Vagina (tissue), 2 donors: ENCODE measurements at places on chromosomes 4 and X.

DNA sequence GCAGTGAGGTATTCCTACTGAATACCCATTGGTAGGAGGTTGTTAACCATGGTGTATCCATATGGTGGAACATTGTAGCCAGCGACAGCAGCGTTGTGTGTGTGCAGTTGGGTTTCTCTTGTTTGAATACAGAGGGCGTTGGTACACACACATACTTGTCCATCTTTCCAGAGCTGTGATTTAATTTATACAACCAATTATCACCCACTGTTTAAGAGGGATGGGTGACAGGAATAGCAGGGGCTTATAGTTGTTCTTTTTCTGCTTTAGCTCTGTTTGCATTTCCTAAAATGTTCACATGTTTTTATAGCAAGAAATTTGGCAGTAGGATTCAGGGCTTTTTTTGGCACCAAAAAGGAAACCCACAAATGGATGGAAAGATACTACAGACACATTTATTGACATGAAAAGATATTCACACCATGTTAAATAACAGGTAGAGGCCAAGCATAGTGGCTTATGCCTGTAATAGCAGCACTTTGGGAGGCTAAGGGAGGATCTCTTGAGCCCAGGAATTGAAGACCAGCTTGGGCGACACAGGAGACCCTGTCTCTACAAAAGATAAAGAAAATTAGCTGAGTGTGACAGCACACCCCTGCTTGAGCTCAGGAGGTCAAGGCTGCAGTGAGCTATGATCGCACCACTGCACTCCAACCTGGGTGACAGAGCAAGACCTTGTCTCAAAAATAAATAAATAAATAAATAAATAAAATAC, 60.6 kb downstream of the TNIP2 start:
- no peak for DNase-seq

DNA sequence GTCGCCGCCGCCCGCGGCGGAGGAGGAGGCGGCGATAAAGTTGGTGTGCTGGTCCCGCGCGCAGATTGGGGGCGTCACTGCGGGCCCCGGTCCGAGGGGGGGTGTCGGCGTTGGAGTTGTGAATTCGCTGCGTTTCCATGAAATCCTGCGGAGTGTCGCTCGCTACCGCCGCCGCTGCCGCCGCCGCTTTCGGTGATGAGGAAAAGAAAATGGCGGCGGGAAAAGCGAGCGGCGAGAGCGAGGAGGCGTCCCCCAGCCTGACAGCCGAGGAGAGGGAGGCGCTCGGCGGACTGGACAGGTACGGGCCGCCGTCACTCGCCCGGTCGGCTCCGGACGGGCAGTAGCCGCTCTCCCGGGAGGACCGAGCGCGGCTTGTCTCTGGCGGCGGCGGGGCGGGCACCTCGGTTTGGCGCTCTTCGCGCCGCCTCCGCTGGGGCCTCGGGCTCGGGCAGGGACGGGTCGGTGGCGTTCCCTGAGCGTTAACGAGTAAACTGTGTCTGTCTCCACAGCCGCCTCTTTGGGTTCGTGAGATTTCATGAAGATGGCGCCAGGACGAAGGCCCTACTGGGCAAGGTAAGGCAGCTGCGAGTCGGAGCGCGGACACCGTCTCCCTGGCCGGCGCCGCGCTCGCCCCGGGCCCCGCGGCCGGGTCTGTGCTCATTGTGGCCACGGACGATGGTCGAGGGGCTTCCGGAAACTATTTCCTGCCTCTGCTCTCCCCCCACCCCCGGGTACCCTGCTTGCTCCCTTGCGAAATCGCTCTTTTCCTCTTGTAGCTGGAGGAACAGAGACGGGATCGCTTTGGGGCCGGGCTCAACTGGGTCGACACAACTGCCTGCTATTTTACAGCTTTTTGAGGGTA, 658 bp downstream of the KDM6A start:
- DNase-seq, result no peak

GRCh38 chr4:8219236-8219635, 20.1 kb downstream of the SH3TC1 start:
- DNase-seq, result no peak

GRCh38 chr4:59818656-59819055, 1381.5 kb upstream of the ADGRL3 start:
- DNase-seq, result no peak

DNA sequence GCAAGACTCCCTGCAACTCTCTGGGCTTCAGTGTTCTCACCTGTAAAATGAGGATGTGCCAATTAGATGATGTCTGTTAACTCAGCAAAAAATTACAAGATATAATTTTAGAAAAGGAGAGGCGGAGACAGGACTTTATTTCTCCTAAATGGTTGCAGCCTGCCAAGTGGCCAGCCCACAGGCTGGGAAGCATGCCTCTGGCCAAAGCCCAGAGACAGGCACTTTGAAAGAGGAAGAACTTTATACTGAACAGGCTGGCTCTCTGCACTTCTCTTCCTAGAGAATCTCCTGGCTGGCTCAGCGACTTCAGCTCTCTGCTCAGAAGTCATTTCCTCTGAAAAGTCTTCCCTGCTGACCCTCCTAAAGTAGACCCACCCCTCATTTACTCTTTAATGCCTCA, 3.7 kb downstream of the PRDM5 start:
- DNase-seq, result no peak

DNA sequence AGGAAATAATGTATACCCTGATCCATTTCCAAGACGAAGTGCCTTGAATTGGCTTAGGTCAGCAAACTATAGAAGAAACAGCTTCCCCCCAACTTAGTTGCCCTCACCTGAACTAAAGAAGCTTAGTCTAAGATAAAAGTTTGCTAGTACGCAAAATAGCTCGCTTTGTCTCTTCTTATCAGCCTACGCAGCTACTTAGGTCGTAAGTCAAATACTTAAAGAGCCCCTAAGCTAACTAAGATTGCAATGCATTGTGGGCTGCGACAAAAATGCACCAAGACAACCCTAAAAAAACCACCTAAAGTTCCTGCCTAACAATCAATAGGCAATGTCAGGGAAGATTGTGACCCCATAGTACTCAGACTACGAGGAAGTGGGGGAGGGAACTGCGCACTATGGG, 12.8 kb downstream of the CLNK start:
- DNase-seq, result no peak

DNA sequence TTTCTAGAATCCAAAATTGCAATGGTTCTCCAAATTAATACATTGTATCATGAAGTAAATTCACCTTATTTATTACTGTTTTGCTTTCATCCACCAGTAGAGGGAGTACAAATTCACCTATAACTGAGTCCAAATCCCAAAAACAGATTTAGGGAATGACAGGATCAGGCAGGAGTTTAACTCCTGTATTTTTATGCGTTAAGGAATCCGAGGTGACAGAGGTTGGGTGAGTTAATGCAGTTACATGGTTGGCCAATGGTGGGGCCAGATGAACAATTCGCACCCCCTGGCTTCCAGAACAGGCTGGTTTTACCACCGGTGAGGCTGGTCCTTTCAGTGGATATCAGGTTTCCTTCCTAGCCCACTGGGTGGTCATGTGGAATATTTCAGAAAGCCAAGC, 82.4 kb downstream of the MTNR1A start:
- DNase-seq, result no peak

DNA sequence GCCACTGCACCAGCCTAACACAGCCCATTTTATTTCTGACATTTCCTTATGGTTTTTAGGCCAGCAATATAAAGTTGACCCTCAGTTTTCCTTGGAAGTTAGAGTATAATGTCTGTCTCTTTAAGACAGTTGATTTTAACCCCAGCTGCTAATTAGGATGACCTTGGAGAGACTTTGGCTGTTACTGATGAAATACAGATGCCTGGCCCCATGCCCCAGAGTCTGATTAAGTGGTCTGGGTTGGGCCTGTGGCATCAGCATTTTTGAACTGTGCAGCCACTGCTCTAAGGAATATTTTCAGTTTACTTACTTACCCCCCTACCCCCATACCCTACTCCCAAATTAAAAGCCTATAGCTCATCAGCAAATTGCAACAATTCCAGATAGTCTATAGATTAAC, 85.8 kb downstream of the DCLK2 start:
- no peak for DNase-seq

GRCh38 chr4:11455201-11455835, 26.6 kb upstream of the HS3ST1 start:
- DNase-seq, result no peak

DNA sequence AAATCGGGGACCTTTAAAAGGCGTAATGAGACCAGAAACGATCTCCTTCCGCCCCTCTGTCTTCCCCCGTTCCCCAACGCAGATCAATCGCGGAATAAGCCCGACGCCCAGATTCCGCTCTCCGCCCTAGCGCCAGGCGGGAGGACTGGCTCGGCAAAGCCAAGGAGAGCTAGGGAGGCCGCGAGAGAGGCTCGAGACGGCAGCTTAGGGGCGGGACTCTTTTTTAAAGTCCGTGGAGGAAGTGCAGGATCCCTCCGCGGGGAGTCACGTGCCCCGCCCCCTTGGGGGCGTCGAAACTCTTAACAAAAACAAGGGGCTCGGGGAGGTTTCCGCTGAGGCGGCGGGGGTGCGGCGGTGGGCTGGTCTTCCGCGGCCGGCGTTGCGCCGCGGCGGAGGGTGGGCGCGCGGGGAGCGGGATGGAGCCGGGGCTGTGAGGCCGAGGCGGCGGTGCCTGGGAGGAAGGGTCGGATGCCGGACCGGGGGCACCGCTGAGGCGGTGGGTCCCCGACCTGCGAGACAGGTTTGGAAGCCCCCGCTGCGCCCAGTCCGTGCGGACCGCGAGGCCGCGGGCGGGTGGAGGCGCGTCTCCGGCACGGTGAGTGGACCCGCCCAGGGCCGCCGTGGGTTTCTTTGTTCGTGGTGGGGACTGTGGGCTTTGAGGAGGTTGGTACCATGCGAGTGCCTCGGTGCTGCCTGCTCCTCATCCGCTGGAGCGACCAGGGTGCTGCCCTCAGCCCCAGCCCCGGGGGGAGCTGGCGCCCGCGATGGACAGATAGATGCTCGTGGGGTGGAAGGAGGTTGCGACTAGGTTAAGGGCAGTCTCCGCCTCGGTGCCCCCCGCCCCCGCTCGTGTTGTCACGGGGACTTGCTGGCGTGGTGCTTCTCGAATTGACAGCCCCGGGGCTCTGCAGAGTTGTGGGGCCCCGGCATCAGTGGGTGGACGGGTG, at the start of gene CCNG2:
Gene CCNG2 (plus strand): TSS at position 296 of the 947 bp plus-strand sequence. CDS start 1,326 bp downstream, outside the sequence.
- peak; percentile 91 for DNase-seq

DNA sequence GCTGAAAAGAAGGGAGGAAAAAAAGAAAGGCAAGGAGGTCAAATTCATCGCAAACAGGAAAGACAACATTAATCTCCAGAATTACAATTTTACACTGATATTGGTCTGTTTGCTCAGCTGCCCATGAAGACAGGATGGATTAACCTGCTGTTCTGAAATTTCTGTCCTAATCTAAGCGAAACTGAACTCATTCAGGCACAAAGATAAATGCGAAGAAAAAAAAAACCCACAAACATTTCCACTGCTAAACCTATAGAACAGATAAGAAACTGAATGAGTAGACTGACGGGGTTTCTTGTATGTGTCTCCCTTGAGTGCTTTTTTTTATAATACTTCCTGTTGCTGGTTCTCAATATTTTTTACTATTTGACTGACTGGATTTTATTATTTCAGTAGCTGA, 251.8 kb upstream of the FTHL17 start:
- no peak for DNase-seq

- DNase-seq, result no peak
Observed at GRCh38 chr4:13267091-13267490, 217.0 kb downstream of the RAB28 start.

- no peak for DNase-seq
Observed at GRCh38 chr4:54661169-54661568, 3.4 kb downstream of the KIT start.

GRCh38 chrX:133649651-133650050, 234.4 kb upstream of the GPC4 start:
- no peak for DNase-seq

DNA sequence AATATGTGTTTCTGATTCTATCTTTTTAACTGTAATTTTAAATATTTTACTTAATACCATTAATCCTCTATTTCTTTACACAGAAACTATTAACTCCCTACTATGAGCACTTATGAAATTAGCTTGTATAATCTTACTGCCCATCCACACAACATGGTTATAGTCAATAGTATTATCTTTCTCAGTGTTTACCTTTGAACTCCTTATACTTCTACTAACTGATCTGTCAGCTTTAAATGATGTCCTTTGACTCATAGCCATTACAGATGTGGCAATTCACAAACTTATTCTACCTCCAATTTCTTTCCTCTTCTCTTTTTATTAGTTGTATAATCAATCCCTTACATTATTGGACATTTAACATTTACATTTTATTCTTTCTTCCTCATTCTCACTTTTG, 5.5 kb downstream of the SEC31A start:
- DNase-seq, result no peak

DNA sequence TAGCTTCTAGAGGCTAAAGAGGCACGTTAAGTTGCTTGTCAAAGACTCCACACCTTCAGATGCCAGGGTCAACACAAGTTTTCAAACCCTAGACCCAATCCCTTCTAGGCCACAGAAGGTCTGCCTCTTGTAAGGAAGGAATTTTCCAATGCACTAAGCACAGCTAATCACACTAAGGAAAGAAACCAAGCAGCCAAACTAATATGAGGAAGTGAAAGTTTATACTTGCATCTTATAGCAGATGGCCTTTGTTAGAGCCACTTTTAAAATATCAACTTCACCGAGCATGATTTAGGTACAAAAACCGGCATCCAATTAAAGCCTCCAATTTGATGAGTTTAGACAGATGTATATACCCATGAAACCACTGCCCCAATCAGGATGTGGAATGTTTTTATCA, 9.9 kb downstream of the FHL1 start:
- DNase-seq, result no peak

- no peak for DNase-seq
Observed at GRCh38 chrX:151974336-151975227, at the start of gene GABRE. Gene GABRE (minus strand): TSS chrX:151974676. CDS start chrX:151974625, 51 bp downstream.

GRCh38 chrX:12967711-12968465, 7.0 kb upstream of the TMSB4X start:
- DNase-seq, result no peak

DNA sequence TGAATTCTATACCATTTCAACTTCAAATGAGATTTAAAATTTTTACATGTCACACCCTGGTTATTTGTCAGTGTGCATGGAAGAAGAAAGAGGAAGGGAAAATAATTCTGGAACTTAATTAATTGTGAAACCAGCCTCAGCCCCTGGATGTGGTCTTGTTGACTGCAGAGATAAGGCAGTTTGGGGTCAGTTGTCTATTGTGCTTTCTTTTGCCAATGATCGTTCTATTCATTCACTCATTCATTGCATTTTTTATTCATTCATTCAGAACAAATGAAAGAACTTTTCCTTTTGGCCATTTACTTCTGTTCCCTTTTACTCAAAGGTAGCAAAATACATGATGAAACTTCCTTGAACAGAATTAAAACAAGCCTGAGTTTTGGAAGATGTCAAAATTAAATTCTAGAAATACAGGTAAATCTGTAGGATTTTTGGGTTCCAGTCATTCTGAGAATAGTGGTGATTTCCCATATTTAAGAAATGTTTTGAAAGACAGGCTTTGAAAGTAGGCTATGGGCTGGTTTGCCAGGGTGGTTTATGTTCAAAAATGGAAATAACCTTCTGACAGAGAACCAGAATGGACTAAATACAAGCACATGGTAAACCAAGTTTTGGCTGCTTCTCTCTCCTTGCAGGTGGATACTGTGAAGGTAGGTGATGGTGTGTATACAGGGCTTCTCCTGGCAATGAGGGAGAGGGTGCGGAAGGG, 35.7 kb downstream of the PARM1 start:
- no peak for DNase-seq
